Activated CD4-positive, alpha-beta T cell treated with anti-CD3 and anti-CD28 coated beads for 1 hour (primary cell): ENCODE measurements at places on chromosomes 6 and 20.

DNA sequence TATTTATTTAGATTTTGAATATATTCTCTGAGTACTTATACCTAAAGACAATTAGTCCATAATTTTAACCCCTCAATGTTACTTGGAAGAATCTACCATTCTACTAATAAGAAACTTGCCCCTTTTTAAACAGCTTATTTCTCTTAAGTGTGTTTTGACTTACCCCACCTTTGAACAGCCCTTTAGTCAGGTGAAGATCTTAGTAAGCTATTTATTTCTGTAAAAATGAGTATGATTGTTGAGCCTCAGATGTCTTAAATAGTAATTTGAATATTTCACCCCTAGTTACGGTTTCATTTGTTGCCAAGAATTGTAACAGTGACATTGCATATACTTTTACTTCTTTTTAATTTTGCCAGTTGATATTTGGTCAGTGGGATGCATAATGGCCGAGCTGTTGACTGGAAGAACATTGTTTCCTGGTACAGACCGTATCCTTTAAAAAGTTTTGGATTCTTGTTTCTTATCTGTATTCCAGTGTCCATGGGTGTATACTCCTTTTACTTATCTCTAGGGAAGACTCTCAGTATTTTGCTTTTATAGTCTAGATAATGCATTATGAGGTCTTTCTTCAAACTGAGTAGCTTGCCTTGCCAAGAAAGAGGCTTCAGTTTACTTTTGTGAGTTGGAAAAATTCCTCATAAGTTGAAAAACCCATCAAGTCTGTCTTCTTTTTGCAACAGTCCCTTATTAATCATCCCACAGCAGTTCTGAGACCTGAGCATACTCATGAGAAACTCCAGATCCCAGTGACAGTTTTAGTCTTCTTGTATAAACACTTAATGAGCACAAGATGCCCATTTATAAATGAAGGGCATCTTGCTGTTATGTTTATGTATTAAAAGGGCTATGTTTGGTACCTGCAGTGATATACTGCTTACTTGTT lies 48.8 kb downstream of the MAPK14 start:
- no peak for DNase-seq

- no peak for DNase-seq
Observed at GRCh38 chr20:58432186-58432954, 43.3 kb downstream of the VAPB start.

- no peak for DNase-seq
Observed at GRCh38 chr6:79064635-79065034, 13.4 kb downstream of the PHIP start.

DNA sequence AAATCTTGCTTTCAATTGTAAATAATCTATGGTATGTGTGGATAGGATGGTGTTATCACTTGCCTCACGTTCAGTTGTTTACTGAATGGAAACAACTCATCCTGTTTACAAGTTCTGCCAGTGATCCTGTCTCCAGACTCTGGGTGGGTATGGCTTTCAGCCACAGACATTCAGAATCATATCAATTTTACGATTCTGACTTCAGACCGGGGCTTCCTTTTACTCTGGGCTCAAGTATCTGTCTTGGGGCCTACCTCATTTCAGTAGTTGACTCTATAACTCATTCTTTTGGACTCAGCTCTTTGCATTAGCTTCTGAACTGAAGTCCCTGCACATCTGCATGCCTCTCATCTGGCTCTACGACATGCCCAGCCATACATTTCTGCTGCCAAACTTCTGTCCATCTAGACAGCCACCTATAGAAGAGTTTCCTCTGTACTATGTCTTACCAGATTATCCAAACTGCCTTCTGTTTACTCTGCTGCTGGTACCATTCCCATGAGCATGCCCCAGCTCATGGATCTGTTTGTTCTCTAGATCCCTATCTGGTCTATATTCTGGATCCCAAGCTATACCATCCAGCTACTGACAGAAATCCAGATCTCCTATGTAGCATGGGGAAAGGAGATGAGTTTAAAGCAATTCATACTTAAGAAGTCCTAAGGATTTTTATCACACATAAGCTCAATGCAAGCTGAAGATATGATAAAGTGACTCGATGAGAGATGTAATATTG lies 34.3 kb downstream of the FYN start:
- no peak for DNase-seq

- DNase-seq, result no peak
Observed at GRCh38 chr6:54111341-54112045, at the start of gene MLIP. Gene MLIP, plus strand, starts transcription at chr6:54111443. Its CDS starts 37 bp downstream, at chr6:54111480.

- DNase-seq, result no peak
Observed at GRCh38 chr6:158009114-158009891, 27.6 kb downstream of the SYNJ2 start.

GRCh38 chr20:35541118-35541782 lies 628 bp upstream of the ERGIC3 start:
- no peak for DNase-seq

DNA sequence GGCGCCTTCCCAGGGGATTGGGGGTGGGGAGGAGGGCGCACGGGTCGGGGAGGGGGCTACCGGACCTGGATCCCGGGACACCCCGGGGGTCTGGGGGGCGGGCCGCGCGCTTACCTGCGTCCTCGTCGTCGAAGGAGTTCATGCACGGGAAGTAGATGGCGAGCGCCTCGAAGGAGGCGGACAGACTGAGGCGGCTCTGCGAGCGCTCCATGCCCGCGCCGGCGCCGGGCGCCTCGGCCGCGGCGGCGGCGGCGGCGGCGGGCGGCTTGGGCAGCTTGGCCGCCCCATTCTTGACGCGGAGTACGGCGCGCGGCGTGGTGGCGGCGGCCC lies 320 bp downstream of the RIMS4 start:
- no peak for DNase-seq

- no peak for DNase-seq
Observed at GRCh38 chr20:7257692-7258466, 490.4 kb downstream of the BMP2 start.

DNA sequence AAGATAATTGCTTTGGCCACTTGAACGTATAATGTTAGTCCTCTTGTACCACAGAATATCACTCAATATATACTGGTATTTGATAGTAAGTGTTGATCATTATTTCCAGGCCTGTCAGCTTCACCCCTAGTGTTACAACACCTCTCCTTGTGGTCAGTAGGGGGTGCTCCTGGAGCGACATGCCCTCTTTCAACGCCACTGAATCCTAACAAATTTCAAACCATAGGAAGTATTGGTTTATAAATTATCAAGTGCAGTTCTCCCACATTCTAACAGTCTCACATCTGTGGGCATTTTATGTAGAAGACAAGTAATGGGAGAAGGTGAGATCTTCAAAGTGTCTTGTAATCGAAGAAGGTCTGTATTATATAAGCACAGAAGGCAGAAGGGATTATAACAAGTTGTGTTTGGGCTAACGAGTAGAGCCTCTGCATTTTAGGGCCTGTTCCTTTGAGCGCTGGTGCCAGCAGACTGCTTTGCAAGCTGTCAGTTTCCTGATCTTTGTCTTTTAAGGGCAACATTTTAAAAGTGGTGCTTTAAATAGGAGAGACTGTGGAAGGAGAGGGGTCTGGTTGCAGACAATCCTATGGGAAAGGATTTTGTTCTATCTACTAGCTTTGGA lies 57.1 kb upstream of the CEP162 start:
- no peak for DNase-seq

- no peak for DNase-seq
Observed at GRCh38 chr6:25883536-25883935, 9.5 kb upstream of the SLC17A3 start.

DNA sequence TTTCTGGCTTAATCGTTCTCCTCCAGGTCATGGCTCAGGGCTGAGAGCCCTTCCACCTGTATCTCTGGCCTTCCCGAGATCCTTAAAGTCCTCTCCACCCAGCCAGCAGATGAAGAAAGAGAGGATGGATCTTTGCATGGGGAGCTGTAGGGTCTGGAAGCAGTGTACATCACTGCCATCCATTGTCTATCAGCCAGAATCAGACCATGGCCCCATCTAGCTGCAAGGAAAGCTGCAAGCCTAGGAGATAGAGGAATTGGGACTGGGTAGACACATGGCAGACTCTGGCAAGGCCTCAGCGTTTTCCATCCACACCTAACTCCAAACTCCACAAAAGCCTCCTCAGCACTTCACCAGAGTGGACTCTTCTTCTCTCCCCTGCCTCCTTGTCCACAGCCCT lies 113.8 kb upstream of the MAFB start:
- DNase-seq, result no peak

DNA sequence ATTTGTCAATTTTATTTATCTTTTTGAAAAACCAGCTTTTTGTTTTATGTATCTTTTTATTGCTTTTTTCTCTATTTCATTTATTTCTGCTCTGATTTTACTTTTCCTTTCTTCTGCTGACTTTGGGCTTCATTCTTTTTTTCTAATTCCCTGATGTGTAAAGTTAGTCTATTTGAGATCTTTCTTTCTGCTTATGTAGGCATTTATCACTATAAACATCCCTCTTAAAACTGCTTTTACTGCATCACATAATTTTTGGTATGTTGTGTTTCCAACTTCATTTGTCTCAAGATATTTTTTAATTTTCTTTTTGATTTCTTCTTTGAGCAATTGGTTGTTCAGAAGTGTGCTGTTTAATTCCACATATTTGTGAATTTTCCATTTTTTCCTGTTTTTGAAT lies 174.8 kb downstream of the SLC24A3 start:
- DNase-seq, result no peak

DNA sequence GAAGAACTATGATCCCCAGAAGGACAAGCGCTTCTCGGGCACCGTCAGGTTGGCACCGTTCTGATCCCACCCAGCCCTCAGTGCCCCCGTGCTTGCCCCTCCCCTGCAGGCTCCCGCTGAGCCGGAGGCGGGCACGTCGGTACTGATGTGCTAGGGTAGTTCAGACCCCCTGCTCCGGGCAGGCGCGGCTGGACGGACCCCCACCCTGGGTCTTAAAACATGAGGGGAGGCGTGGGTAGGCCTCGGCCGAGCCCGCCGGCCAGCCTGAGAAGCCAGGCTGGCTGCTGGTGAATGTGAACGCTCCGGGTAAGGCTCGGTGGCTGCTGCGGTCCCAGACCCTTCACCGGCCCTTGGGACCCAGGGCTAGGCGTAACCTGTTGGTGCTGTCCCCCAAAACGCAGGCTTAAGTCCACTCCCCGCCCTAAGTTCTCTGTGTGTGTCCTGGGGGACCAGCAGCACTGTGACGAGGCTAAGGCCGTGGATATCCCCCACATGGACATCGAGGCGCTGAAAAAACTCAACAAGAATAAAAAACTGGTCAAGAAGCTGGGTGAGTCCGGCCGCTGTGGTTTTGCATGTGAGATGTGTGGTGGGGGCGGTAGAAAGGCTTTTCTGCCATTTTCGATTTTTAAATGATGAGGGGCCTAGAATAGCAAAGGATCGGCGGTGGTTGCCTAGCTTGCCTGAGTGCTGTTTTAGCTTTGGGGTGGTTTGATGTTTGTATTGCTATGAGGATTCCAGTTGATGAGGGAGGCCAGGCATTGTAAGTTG lies 964 bp downstream of the RPL10A start:
- DNase-seq, result no peak

GRCh38 chr20:36528875-36529417 lies 12.4 kb upstream of the MYL9 start:
- DNase-seq, result no peak

DNA sequence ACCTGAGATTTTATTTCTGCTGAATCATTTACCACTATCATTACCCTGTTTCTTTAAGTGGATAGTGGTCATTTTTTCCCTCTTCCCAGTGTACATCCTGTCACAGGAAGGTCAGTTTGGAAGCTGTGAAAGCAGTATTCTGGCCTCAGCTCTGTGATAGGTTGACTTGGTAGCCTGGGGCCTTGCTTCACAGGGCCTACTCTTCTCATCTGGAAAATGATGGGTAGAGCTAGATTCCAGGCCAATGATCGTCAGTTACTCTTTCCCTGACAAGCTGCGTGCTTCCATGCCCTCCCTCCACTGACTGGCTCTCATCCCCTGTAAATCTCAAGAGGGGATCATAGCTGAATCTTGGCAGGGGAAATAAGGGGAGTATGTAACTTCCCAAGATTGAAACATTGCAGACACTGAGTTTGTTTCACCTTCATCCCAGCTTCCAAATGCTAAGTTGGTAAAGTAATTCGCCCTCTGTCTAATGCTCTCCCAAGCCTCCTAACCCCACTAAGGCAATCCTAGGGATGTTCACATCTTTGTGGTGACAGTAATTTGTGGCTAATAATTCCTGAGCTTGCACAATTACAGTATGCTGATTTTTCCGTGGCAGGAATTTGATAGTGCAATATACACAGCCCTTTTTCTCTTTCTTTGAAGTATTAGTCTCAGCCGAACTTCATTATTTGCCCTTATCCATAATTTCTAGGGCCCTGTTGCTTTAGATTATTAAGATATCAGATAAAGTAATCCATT lies 51.2 kb downstream of the VAPB start:
- no peak for DNase-seq

DNA sequence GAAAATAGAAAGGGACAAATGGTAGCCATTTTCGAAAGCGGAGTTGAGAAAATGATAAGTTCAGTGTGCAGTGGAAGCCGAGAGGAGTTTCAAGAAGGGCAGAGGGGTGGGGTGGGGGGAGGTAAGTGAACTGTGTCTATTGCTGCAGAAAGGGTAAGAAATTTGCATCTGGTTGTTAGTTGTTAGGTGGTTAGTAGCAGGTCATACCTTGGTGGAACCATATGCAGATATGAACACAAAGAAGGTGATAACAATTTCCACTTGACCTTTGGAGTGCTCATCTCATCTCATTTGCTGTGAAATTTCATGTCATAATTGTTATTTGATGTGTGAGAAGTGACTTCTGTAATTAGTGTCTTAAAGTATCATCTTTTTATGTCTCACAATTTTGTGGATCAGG lies 288.2 kb downstream of the QKI start:
- no peak for DNase-seq

DNA sequence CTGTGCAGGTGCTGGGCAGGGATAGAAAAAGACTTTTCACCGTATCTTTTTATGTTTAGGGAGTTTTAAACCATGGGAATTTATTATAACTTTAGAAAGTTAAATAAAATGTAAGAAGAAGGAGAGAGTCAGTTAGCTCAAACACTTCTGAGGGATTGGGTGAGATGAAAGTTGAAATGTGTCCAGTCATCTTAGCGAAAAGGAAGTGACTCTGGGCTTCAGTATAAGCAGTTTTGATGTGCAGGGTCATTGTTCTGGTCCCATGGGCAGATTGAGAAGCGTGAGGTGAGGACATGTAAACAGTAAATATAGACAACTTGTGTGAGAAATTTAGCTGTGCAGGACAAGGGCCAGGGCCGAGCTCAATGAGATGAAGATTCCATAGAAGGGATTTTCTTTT lies 66.9 kb downstream of the TOX2 start:
- no peak for DNase-seq

DNA sequence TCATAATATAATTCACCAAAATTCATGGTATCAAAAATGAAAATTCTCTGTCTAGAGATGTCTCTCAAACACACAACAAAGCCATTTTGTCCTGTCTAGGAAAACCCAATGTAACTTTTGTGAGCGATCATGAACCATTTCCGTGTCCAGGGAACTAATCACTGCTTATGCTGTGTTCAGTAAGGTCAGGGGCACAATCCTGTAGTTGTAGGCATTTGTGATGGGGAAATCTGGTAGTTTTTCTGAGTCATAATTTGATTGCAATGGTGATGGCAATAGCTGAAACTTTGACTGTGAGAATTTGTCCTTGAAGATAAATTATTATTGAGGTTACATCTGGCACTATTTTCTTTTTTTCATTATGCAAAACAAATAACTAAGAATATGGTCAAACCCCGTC lies 21.0 kb upstream of the GCLC start:
- no peak for DNase-seq

GRCh38 chr20:49360242-49360968 lies 82.5 kb upstream of the ZNFX1 start:
- no peak for DNase-seq
